ENCODE measurements at places on chromosomes 4 and X. TPM values are rescaled to one million over a fixed set of nuclear protein-coding genes. Genes with fewer than 3 reads are reported as not detected.

DNA sequence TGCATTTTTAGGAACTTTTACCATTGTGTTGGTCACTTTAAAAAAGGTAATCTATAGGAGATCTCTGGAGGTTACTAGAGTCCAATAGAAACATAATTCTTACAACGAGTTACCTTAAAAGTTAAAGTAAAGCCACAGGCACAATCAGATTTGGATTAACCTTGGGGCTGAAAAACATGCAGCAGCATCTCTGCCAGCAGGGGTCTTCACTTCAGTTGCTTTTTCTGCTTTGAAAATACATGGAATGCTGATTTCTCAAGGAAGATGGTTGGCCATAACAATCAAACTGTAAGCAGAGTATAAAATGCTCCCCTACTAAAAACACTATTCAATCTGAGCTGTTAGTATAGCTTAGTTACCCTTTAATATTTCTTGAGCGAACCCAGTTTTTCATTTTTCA is 1072.3 kb upstream of the PCDH10 start:
- H3K27me3 ChIP-seq, result no peaks in the 10 kb centered on the region
- no peak overlapping the region for H3K4me3 ChIP-seq
- H3K27ac ChIP-seq, result no peak overlapping the region
- DNase-seq, result no peak
- no peaks in the 10 kb centered on the region for H3K36me3 ChIP-seq

- no peak overlapping the region for H3K27ac ChIP-seq
- no peak overlapping the region for H3K4me3 ChIP-seq
- no peaks in the 10 kb centered on the region for H3K4me1 ChIP-seq
- DNase-seq, result peak; percentile 17
Measured at GRCh38 chrX:145190801-145191389, 56.4 kb upstream of the SPANXN1 start.

- H3K4me1 ChIP-seq, result peaks cover 95% of the 10 kb centered on the region
- H3K27ac ChIP-seq, result peak overlapping the region; percentile 86
- H3K36me3 ChIP-seq, result peaks cover 19% of the 10 kb centered on the region
- peak; percentile 93 for DNase-seq
- H3K27me3 ChIP-seq, result no peaks in the 10 kb centered on the region
Measured at GRCh38 chr4:1207603-1208265, 35.4 kb upstream of the SPON2 start.

- DNase-seq, result no peak
- no peak overlapping the region for H3K27ac ChIP-seq
- no peaks in the 10 kb centered on the region for H3K27me3 ChIP-seq
- H3K4me1 ChIP-seq, result no peaks in the 10 kb centered on the region
- no peak overlapping the region for H3K4me3 ChIP-seq
Measured at GRCh38 chr4:95981591-95981990, 141.7 kb downstream of the PDHA2 start.

GRCh38 chrX:102712981-102713625 is 855 bp downstream of the GPRASP2 start:
- H3K27me3 ChIP-seq, result peaks cover 11% of the 10 kb centered on the region
- peaks cover 2% of the 10 kb centered on the region for H3K4me1 ChIP-seq
- peak overlapping the region; percentile 87 for H3K27ac ChIP-seq
- DNase-seq, result peak; percentile 86
- H3K36me3 ChIP-seq, result peaks cover 5% of the 10 kb centered on the region

GRCh38 chr4:53119680-53120079 is 246.2 kb downstream of the SCFD2 start:
- H3K27ac ChIP-seq, result peak overlapping the region; percentile 40
- no peaks in the 10 kb centered on the region for H3K27me3 ChIP-seq

DNA sequence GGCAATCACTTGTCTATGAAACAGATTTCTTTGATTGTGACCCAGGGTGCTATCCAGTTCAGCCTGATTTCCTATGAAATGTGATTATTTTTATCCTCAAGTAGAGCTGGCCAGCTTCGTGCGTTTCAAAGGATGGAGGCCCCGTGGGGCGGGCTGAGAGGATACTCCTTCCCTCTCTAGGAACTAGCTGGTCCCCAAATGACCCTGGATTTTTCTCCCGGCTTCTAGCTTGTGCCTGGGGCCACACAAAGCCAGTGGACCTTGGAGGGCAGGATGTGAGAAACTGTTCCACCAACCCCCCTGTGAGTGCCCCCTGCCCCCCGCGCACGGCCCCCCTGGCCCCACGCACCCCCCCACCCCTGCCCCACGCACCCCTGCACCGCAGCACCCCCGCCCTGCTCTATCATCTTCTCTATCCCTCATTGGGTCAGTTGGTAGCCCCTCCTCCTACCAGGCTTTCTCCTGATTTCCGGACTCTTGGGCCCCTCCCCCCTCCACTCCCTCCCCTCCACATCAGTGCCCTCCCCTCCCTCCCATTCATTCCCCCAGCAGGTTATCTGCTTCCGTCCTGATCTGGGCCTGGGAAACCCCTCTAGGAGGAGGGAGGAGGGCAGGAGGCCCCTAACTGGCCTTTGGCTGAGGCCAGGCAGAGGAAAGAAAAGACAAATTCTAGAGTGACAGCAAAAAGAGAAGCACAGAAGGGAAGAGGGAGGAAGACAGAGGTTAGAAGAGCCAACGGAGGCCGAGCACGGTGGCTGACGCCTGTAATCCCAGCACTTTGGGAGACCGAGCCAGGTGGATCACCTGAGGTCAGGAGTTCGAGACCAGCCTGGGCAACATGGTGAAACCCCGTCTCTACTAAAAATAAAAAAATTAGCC is 3.3 kb downstream of the XPNPEP2 start:
- H3K27me3 ChIP-seq, result peaks cover 40% of the 10 kb centered on the region
- no peak overlapping the region for H3K4me3 ChIP-seq
- peak; percentile 42 for DNase-seq

DNA sequence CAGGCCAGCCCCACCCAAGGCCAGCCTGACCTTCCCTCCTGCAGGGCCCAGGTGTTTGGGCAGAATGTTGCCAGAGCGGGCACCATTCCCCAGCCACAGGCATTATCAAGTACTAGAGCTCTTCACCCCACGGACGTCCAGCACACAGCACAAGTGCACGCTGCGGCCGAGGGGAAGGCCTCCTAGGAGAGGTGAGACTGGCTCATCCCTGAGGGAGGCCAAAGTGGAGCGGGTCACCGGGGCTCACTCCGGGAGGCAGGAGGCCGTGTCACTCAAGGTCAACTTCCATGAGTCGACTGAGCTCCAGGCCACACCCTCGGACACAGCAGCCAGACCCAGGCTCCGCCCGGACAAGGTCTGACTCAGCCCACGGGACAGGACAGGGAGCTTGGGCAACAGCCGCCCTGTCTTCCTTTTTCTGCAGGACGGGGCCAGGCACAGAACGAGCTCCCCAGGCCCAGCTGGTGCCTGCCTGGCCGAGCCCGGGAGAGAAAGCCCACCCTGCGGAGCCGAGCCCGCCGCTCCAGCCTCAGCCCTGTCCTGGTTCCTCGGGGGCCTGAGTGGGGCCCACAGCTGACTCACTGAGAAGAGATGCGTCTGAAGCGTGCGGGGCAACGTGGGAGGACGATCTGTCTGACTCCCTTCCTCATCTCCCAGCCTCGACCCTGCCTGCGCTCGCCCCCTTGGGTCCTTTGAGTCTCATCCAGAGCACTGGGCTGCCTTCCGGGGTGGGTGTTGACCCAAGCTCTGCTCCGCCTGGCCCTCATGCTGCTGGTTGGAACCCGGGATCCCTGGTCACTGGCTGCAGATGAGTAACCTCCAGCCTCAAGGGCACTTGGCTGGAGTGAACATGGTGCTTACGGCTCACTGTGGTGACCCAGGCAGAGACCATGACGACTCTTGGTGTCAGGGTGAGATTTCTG is 1.6 kb downstream of the SLC49A3 start:
- H3K4me3 ChIP-seq, result no peak overlapping the region
- peaks cover 4% of the 10 kb centered on the region for H3K27me3 ChIP-seq
- peaks cover 3% of the 10 kb centered on the region for H3K36me3 ChIP-seq
- H3K4me1 ChIP-seq, result peaks cover 70% of the 10 kb centered on the region
- peak; percentile 72 for DNase-seq

GRCh38 chr4:187171706-187172339 is 448.2 kb upstream of the FAT1 start:
- no peaks in the 10 kb centered on the region for H3K27me3 ChIP-seq
- H3K36me3 ChIP-seq, result no peaks in the 10 kb centered on the region
- no peak overlapping the region for H3K4me3 ChIP-seq
- DNase-seq, result no peak
- H3K4me1 ChIP-seq, result peaks cover 3% of the 10 kb centered on the region
- no peak overlapping the region for H3K27ac ChIP-seq

DNA sequence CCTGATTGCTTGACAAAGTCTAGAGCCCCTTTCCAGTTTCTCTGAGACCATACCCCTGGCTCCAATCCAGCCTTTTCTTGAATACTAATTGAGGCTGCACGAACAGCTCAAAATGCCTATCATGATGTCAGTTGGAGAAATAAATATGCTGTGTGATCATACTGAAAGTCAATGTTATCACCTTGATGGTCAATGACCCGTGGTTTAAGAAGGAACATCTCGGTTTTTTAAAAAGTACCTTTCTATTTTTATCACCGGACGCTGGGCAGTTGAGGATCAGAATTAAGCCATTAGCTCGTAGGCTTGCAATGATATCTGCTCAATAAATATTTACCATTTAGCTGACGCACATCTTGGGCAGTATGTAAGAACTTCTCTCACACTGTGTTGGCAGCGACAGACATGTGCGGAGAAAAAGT is 852 bp upstream of the WDR44 start:
- peak overlapping the region; percentile 50 for H3K4me3 ChIP-seq
- H3K4me1 ChIP-seq, result peaks cover 3% of the 10 kb centered on the region
- H3K27me3 ChIP-seq, result no peaks in the 10 kb centered on the region
- no peaks in the 10 kb centered on the region for H3K36me3 ChIP-seq

DNA sequence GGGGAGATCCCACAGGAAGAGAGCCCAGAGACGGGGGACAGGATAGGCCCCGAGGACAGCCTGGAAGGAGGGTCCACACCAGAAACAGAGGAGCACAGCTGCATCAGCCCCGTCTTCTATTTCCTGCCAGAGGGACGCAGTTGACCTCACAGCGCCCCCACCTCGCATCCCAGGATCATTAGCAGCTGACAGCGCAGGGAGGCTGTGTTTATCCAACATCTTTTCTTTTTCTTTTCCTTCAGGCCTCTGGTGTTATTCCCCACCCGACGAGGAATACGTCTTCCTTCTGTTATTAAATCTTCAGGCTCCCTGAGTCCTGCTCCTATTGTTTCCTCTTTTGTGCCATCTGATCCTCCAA is 75.4 kb downstream of the DCHS2 start:
- peak; percentile 94 for DNase-seq
- no peaks in the 10 kb centered on the region for H3K36me3 ChIP-seq
- H3K27ac ChIP-seq, result peak overlapping the region; percentile 95
- H3K27me3 ChIP-seq, result no peaks in the 10 kb centered on the region

DNA sequence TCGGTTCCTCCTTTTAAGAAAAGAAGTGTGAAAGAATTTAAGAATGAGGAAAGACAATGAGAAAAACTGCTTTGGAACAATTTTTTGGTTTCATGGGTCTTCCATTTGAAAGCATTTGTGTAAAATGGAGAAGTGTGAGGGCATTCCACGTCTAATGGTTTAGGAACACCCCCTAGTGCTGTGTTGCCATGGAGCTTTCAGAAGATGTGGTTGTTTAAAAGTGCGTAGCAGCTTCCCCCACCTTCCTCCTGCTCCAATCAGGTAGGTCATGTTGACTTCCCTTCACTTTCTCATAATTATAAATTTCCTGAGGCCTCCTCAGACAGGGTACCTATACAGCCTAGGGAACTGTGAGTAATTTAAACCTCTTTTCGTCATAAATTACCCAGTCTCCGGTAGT is 50.0 kb downstream of the UGT2B10 start:
- no peak for DNase-seq
- no peaks in the 10 kb centered on the region for H3K4me1 ChIP-seq
- no peaks in the 10 kb centered on the region for H3K36me3 ChIP-seq
- no peak overlapping the region for H3K27ac ChIP-seq
- H3K27me3 ChIP-seq, result no peaks in the 10 kb centered on the region
- no peak overlapping the region for H3K4me3 ChIP-seq

DNA sequence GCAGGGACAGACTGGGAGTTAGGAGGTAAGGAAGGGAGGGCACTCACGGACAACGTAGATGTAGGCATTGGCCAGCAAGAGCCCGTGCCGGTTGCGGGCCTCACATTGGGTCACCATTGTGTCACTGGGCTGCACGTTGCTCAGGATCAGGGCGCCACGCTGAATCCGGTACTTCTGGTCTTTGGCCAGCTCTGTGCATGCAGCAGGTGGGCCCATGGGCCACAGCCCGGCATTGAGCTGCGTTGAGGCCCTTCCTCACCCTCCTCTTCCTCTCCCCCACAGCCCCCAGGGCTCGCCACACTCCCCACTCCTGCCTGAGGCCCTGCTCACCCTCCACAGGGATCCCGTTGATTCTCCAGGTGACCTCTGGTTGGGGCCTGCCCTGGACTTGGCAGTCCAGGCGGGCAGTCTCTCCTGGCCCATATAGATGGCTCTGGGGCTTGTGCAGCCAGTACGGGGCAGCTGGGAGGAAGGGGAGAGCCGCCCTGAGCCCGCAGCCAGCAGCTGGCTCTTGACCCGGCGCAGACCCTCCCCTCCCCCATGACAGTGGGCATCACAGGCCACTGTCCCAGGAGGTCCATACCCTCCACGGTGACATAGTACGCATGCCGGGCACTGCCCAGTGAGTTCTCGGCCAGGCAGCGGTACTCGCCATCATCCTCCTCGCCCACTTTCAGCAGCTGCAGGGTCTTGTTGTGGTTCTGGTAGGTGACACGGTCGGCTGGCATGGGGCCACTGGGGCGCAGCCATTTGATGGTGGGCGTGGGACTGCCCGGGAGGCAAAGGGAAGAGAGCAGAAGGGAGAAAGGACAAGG is 16.3 kb downstream of the L1CAM start:
- no peaks in the 10 kb centered on the region for H3K4me1 ChIP-seq
- DNase-seq, result no peak
- H3K27me3 ChIP-seq, result peaks cover 62% of the 10 kb centered on the region

DNA sequence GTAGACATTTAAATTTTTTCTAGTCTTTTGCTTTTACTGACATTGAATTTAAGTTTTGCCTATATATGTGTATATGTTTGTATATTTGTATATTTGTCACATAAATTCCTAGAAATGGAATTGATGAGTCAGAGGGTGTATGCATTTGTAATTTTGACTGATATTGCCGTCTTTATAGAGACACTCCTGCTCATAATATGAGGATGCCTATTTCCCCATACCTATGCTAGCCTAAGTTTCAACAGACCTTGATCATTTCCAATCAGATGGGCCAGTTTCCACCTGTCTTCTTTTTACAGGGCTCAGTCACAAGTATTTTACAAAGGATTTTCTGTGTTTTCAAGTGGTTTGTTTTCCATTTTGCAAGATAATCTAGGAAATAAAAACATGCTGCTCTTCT is 10.8 kb downstream of the PDLIM5 start:
- H3K27me3 ChIP-seq, result no peaks in the 10 kb centered on the region
- no peak for DNase-seq
- H3K27ac ChIP-seq, result no peak overlapping the region
- peaks cover 2% of the 10 kb centered on the region for H3K36me3 ChIP-seq
- peaks cover 5% of the 10 kb centered on the region for H3K4me1 ChIP-seq

GRCh38 chr4:57318703-57319102 is 208.5 kb upstream of the IGFBP7 start:
- H3K4me3 ChIP-seq, result no peak overlapping the region
- no peaks in the 10 kb centered on the region for H3K36me3 ChIP-seq

SLC9A7 gene
- 12.3 TPM for total RNA-seq

SMARCA1 gene
- 75.3 TPM for total RNA-seq

IRS4 gene
- 0.09 TPM for total RNA-seq

TLR6 gene
- 2.0 TPM for total RNA-seq

ZNF732 gene
- 2.1 TPM for total RNA-seq

Data from muscle of leg (tissue), 16 donors.